ENCODE measurements at places on chromosomes 12 and 14.

DNA sequence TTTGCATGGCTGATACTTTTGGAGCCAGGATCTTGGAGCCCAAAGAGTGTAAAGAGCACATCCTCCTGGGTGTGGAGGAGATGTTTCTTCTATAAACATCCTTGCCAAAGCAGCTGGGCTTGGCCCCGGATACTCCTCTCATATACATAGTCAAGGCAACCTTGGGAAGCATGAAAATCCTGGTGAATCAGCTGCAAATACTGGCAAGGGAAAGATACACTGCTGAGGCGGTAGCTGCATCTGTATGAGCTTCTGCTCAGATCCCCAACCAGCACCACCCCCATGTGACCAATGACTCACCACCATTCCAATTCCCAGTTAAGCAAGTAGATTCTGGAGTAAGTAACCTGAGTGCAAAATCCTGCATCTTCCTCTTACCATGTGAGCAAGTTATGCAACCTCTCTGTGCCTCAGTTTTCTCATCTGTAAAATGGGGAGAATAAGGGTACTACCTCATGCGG lies 567.4 kb downstream of the MED13L start:
- DNase-seq = peak; percentile 13

GRCh38 chr14:91754185-91754584 lies 22.3 kb upstream of the CATSPERB start:
- DNase-seq = no peak

- peak; percentile 22 for DNase-seq
Observed at GRCh38 chr12:48001505-48002413, 2.5 kb downstream of the COL2A1 start.

- DNase-seq = no peak
Observed at GRCh38 chr12:51726931-51727330, 121.6 kb downstream of the FIGNL2 start.

GRCh38 chr12:130437555-130438242 lies 100.0 kb downstream of the PIWIL1 start:
- no peak for DNase-seq

All from NCI-H446 (cell line).